Memory B cell (primary cell): ENCODE measurements at places on chromosomes 7 and 10.

GRCh38 chr7:13687500-13687899 is 302.0 kb downstream of the ETV1 start:
- DNase-seq: no peak

DNA sequence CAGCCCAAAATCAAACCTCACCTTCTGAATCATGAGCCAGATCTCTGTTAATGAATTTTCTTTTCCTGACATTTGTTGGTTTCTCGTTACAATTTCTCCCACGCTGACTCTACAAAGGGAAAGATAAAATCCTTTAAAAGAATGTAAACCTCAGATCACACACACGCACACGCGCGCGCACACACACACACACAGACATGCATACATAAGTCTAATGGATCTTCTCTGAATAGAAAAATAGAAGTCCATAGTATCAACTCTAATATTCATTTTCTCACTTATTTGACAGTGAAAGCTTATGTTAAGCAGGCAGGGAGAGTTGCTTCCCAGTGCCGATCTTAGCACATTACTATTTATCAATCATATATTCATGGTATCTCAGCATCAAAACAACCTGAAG is 1.4 kb downstream of the ETV1 start:
- DNase-seq: no peak

DNA sequence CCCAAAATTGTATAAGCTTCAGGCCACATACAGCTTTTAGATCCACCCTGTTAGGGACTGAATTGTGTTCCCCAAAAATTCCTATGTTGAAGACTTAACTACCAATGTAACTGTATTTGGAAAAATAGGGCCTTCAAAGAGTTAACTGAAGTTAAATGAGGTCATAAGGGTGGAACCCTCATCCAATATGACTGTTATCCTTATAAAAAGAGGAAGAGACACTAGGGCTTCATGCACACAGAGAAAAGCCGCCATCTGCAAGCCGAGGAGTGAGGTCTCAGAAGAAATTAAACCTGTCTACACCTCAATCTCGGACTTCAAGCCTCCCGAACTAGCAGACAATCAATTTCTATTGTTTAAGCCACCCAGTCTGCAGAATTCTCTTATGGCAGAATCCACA is 317.9 kb upstream of the NFE2L3 start:
- no peak for DNase-seq

- no peak for DNase-seq
These were observed 47.9 kb upstream of the FOXK1 start for GRCh38 chr7:4634166-4634565.

DNA sequence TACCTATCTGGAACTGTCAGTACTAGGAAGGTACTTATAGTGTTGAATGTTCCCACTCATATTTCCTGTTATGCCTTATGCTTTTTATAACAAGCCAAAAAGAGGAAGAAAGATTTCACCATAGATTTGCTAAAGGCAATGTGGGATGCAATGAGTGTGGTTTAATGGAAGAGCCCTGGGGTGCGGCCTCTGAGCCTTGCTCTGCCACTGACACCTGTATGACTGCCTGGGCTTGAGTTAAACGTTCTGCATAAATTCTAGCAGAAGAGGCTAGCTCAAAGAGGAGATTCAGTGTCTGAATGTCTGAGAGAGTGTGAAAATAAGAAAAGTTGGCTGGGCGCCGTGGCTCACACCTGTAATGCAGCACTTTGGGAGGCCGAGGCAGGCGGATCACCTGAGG is 143.8 kb downstream of the TPST1 start:
- no peak for DNase-seq

- no peak for DNase-seq
These were observed 53.5 kb upstream of the TNS3 start for GRCh38 chr7:47635091-47636080.

DNA sequence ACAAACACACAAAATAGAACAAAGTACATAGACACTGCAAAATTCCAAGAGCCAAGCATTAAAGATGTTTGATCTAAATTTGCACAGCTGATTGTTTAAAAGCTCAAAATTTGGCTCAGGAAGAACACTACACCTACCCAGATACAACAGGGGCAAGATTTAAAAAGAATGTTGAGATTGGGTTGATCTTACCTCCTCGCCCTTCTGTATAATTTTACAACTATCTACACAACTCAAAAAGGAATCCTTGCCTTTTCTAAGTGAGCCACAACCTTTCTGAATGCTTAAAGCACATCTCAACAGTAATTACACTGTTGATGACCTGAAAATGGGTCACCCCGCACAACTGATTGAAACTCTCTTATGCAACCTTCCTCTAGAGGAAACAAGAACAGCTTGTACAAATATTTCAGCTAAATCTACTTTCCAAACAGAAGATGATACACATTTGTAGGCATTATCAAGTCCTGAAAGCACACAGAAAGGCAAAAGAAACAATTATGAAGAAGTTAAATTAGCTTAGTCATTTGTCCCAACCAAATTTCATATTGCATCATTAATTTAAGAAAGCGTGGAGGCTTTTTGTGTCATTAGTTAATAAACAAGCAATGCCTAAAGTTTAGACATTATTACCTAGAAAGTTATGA is 75.5 kb downstream of the UBE2H start:
- DNase-seq: no peak
